Neuronal stem cell (in vitro differentiated cells): ENCODE measurements at places on chromosomes 7 and 10.

GRCh38 chr10:3438606-3439005, 266.0 kb upstream of the PITRM1 start:
- DNase-seq = no peak

DNA sequence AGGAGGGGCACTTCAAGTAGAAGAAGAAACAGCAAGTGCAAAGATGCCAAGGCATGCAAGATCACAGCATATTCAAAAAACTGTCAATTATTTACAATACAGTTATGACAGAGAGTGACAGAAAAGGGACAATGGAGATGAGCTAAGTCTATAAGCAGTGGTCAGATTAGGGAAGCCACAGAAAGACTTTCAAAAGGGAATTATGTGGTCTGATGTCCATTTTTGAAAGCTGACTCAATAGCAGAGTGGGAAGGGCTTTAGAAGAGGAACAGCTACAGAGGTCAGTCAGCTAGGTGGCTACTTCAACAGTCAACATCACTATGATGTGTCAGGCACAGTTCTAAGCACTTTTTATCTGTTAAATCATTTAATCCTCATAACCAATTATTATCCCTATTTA, 45.2 kb upstream of the SPOCK2 start:
- DNase-seq = no peak

GRCh38 chr7:30815951-30816644, 44.9 kb downstream of the MINDY4 start:
- DNase-seq = no peak

- DNase-seq = no peak
These were observed 44.9 kb downstream of the GLI3 start for GRCh38 chr7:42192066-42192465.

DNA sequence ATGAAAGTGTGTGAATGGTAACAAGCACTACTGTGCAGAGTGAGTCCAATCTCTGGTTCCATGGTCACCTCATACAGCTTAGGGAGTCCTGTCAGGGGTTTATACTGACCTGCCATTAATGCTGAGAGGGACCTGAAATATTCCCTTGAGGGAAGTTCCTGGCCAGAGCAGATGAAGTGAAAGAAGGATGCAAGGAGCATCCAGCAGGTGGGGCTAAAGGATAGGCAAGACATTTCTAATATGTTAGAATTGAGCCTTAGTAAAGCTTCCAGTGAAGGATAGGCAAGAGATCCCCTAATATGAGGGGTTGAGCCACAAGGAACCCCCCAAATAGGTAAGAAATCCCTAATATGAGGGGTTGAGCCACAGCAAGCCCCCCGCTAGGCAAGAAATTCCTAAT, 25.5 kb upstream of the FAM221A start:
- no peak for DNase-seq

- no peak for DNase-seq
These were observed 1.2 kb upstream of the PON3 start for GRCh38 chr7:95397381-95397780.

DNA sequence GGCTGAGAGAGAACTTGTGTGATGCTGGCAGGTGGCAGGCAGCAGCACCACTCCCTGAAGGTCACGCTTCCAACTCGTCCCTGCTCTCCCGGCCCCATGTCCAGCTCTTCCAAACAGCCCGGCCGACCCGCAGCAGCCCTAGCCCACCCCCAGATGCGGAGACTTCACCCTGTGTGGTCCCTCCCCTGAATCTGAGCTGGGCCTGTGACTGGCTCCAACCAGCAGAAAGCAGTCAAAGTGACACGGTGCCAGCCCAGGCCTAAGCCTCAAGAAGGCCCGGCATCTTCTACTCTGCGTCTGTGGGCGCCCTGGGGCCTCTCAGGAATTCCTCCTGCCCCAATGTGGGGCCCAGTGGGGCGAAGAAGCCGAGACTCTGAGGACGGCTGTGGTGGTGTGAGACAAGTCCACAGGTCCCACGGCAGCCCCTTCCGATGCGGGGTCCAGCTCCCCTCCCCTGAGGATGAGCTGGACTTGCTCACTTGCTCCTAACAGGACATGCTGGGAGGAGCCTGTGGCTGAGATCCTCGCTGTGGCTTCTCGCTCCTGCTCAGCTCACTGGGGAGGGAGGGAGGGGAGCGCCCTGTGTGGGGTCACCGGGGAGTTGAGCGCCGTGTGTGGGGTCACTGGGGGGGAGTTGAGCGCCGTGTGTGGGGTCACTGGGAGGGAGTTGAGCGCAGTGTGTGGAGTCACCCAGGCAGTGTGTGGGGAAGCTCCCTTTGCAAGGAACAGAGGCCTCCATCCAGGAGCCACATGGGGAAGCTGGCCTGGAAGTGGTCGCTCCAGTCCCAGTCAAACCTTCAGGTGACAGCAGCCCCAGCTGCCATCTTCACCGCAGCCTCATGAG, 9.5 kb downstream of the STK32C start:
- no peak for DNase-seq

GRCh38 chr10:73940634-73941221, 29.8 kb downstream of the PLAU start:
- peak; percentile 61 for DNase-seq

DNA sequence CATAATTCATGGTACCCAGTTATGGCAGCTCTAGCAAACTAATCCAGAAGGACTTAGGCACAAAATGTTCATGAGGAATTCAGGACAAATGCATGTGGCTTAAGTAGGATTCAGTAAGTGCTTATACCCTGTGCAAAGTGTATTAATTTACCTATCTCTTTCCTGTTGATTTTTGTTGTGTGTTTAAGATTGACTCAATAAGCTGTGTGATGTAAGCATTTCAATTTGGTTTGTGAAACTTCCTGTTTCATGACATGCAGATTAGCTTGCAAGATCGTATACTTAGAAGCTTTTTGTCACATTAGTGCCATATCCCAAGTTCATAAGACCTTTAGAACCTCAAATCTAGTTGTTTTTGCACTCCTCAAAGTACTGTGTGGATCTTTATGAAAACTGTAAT, 416.7 kb downstream of the ARL4A start:
- DNase-seq = no peak

DNA sequence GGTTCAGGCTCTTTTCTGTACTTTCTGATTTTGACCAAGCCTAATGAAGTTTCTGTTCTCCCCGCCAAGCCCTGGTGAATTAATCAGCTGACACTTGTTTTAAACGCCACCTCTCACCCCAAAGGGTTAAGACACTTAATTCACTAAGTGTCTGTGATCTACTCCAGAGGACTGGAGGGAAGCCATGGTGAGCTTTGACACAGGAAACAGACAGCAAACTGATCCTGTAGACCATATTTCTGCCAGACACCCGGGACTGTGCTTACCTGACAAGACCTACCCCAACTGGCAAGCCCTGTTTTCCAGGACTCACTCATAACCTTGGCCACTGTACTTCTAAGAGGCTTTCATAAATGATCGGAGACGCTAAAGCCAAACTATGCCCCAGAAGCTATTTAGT, 126.0 kb downstream of the STRA8 start:
- no peak for DNase-seq

DNA sequence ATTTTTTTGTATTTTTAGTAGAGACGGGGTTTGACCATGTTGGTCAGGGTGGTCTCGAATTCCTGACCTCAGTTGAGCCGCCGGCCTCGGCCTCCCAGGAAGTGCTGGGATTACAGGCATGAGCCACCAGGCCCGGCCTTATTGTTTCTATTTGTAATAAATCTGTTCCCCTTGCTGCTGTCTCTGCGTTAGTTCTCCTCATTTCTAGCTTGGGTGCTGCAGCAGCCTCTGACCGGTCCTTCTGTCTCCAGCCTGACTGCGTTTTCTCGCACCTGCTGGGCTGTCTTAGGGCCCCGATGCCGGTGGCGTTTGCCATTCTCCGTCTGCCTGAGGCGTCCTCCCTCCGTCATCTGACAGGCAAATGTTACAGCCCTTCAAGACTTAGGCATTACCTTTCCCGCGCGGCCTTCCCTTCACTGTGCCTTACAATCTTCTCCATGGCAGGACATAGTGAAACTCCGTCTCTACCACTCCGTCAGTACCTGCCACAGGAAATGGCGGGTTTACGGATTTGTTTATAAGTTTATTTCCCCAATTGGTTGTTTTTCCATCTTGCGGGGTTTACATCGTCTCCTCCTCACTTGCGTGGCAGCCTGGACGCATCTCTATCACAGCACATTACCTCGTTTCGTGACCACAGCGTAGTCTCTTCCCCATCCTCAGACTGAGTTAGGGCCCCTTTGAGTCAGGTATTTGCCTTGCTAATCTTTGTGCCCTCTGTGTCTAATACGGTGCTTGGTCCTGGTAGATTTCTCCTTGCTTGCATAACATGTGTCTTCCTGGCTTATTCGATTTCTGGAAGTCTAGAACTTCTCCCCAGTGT, 2.3 kb upstream of the GIMAP8 start:
- no peak for DNase-seq

- no peak for DNase-seq
These were observed 18.2 kb downstream of the DNAJC12 start for GRCh38 chr10:67819768-67820204.

GRCh38 chr7:149626972-149627371, 129.4 kb upstream of the ZNF746 start:
- DNase-seq = no peak

DNA sequence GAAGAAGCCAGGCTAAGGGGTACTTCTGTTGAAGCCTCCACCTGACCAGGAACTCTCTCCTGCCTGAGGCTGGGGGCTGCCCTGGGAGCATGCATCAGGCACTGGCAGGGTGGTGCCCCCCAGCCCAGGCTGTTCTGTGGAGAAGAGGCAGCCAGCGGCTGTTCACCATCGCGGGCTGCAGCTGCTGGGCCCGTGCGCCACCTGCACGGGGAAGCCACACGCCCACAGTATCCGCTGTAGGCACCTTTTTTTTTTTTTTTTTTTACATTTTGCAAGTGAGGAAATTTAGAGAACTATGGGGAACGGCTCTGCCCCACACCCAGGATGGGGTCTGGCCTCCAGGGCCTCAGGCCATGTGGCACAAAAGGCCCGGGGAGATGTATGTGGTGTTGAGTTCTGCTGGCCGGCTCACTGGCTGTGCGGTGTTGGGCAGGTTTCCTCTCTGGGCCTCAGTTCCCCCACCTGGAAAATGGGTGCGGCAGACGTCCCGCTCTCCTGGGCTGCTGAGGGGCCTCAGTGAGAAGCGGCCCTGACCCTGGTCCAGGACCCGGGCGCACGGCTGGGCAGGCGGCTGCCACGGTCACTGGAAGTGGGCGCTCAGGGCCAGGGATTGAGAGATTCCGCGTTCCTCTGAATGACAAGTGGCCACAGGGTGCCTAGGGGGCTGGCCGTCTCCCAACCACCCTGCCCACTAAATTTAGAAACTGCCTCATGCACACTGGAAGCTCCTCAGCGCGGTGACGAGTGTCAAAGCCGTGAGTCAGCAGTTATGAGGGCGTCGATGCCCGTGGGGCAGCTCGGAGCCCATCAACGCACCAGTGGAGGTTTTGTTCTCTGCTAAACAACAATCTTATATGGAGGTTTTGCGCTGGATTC, 8.8 kb upstream of the INTS1 start:
- no peak for DNase-seq

GRCh38 chr7:158795272-158795671, 34.0 kb downstream of the ESYT2 start:
- DNase-seq = no peak

DNA sequence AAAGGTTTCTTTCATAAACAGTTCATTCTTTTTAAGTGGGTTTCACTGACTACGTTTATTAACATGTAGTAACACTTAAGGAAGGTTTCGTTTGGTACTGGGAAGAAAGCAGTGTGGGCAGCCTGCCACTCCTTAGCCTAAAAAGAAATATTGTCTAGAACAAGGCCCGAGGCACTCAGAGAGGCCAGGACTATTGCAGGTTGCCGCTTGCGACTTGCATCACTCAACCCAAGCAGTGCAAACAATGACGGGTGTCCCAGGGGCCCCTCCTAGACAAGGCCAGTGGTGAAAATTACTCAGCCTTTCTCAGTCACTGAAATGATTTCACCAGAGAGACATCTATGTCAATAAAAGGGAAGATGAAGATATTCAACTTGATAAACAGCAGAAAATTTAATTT, 243.9 kb downstream of the SNX13 start:
- no peak for DNase-seq

DNA sequence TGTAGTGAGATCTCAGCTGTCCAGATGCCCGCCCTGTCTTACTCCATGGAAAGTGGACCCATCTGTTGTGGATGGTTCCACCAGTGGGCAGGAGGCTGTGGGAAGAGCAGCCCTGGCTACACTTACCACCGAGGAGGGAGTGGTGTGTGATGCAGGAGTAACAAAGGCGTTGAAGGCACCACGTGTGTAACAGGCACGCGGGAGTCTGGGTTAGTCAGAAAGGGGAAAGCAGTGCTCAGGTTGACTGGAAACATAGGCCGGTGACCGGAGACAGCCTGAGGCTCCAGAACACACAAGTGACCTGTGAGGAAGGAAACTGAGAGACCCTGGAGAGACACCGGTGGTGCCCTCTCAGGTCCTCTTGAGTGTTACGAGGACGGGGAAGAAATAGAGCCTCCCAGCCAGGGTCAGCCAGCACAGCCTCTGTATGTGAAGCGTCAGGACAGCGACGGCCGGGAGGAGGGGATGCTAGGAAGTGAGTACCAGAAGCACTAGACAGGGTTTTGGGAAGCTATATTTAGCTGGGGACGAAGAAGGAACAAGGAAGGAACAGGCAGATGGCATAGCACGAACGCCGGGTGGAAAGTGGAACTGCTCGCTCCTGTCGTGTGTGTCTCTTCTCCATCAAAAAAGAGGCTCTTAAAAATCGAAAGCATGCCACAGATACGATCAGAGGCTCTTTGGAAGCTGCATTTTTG, 51.7 kb downstream of the DAGLB start:
- DNase-seq = no peak

GRCh38 chr7:83410989-83411591, 237.8 kb downstream of the SEMA3E start:
- peak; percentile 17 for DNase-seq

GRCh38 chr7:108010377-108010776, 7.4 kb upstream of the LAMB1 start:
- no peak for DNase-seq

DNA sequence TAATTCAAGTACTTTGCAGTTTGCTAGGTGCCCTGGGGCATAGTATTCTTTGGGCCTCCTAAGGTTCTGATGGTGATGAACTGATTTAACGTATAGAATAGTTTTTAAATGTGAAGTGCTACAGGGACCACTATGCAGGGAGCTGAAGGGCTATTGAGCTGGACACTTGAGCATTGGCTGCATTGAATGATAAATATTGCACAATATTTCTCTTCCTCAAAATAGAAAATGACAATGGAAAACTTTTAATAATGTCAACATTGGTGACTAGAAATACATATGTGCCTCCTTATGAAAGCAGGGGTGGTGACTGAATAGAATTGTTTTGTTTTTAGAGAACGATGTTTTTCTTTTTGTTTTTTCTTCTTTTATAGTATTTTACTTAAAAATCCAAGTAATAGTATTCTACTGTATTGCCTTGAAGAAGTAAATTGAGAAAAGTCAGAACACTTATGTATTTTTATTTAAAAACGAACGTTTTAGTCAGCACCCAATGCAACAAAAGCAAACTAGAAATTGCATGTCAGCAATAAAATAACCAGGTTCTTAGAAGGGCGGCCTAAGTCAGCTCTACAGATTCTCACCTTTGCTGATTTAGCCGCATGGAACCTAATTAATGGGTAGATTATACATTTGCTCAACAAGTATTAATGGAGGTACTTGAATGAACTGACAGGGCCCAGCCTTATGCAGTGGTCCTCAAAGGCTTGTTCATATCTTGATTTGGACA, 244.0 kb upstream of the KLF6 start:
- DNase-seq = no peak
